ENCODE measurements at places on chromosomes 5 and 9. TPM values are rescaled to one million over a fixed set of nuclear protein-coding genes. Genes with fewer than 3 reads are reported as not detected.
A peak's percentile ranks its signal among the peaks of the same experiment; 100 is the strongest.

Gene DDX4
- polyA plus RNA-seq, result 0.04 TPM

Gene UBE2QL1
- polyA plus RNA-seq, result 1.1 TPM

Gene FOXD4L3
- polyA plus RNA-seq, result 0.10 TPM

Gene PCA3
- polyA plus RNA-seq, result 0.62 TPM

Gene CDH12
- polyA plus RNA-seq, result 6.8 TPM

Gene GMCL2
- polyA plus RNA-seq, result 0.08 TPM

Gene HTR4
- 0.05 TPM for polyA plus RNA-seq

DNA sequence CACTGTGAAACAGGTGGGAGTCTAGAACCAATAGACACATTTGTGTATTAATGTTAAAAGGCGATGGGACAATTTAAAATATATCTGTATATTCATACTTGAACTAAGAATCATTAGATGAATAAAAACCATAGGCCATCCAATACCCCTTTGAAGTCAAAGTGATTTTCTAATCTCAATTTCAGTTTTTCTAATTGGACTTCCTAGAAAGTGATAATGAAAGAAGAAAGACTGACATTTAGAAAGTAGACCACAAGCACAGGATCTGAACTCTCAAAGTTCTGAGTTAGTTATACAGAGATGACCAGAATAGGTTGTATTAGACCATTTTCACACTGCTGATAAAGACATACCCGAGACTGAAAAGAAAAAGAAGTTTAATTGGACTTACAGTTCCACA lies 412.8 kb upstream of the PIK3R1 start:
- DNase-seq, result no peak

GRCh38 chr5:157266286-157267007 lies 524 bp downstream of the CYFIP2 start:
- no peak for DNase-seq

- DNase-seq, result no peak
Measured at GRCh38 chr9:97666907-97667686, 30.0 kb downstream of the XPA start.

DNA sequence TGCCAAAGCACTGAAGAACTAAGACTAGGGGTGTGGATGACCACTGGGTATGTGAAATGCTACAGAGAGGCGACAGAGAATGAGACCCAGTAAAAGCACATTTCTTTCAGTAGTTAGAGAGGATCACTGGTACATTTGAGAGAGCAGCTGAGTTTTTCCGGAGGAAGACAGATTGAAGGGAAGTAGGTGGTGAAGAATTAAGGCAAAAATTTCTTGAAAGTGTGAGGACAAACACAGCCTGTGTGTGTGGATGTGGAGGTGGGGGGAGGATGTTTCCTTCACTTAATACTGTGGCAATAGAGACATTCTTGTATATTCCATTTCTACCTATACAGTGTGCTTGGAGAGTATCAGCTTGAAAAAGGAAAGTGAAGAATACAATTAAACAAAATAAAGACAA lies 871.2 kb upstream of the DMAC1 start:
- DNase-seq, result no peak

GRCh38 chr9:135939351-135940265 lies 21.6 kb downstream of the UBAC1 start:
- DNase-seq, result no peak

DNA sequence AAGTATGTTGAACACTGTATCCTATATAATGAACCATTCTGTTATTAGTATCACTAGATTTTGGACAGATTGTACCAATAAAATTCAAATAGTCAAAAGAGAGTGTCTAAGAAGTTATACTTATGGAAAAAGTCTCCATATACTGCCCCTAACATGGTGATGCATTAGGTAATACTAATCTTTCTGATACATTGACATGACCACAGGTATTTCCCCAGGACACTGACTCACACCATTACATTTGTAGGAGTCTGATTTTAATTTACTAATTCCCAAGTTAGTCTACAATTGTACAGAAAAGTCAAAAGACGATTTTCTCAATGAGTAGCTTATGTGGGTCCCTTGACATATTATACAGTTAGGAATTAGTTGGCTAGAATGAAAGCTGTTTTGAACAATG lies 593.8 kb downstream of the ISL1 start:
- no peak for DNase-seq

- no peak for DNase-seq
Measured at GRCh38 chr5:108545301-108545700, 163.4 kb upstream of the FBXL17 start.

GRCh38 chr9:130536701-130537107 lies 42.7 kb upstream of the FUBP3 start:
- DNase-seq, result no peak

DNA sequence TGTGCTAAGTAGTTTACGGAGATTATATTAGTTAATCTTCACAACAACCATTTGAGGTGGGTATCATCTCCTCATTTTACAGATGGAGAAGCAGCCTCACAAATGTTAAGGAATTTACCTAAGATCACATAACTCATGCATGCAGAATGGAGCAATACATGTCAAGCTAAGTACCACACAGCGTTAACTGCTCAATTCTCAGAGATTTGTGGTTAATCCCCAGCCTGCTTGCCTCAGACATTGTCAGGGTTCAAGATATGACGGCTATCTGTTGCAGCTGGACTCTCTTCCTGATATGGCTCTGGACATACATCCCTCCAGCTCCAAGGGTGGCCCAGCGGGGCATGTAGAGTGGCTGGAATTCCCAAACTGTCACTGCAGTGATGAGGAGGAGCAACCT lies 7.3 kb upstream of the ZNF346 start:
- DNase-seq, result no peak

DNA sequence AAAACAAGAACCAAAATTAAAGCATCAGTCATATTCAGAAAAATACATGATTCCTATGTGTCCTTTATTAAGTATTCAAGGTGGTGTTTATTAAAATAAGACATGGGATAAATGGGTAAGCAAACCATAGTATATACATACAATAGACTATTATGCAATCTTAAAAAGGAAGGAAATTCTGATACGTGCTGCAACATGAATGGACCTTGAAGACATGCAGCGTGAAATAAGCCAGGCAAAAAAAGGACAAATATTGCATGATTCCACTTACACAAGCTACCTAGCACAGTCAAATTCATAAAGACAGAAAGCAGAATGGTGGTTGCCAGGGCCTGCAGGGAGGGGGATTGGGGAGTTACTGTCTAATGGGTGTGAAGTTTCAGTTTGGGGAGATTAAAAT lies 127.7 kb downstream of the DMAC1 start:
- no peak for DNase-seq

DNA sequence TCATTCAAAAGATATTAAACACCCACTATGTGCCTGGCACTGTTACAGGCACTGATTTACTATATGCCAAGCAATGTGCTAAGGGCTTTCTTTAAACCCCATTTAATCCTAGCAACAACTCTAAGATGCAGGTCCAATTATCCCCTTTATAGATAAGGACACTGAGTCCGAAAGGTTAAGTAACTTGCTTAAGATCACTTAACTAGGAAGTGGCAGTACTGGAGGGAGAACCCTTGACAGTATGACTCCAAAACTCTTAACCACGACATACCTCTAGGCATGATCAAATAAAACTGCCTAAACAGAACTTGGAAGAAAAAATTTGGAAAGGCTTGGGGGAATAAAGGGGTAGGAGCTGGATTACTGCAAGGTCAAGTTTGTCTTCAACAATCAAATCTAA lies 1.7 kb downstream of the RAB14 start:
- DNase-seq, result no peak

DNA sequence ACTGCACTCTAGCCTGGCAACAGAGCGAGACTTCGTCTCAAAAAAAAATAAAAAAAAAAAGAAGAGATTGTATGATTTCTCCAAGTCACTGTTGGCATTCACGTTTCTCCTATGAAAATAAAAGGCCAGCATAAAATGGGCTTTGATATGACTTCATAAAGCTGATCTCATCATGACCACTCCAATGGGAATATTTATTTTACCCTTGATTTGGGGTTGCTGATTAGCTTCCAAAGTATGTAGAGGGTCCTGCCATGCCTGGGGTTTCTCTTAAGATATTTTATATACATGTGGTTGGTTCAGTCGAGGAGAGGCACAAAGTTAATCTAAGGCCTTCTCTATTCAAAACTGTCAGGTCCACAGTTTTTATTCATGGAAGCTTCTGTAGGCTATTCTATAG lies 247.0 kb upstream of the TNC start:
- DNase-seq, result no peak

- DNase-seq, result no peak
Measured at GRCh38 chr5:109319351-109319750, 90.4 kb downstream of the PJA2 start.

GRCh38 chr9:131676431-131676972 lies 63.4 kb downstream of the RAPGEF1 start:
- no peak for DNase-seq

GRCh38 chr5:58988938-58989337 lies 406.1 kb downstream of the RAB3C start:
- no peak for DNase-seq

GRCh38 chr5:14326035-14326903 lies 183.1 kb downstream of the TRIO start:
- DNase-seq, result peak; percentile 14

GRCh38 chr5:43730832-43731342 lies 127.9 kb downstream of the NNT start:
- DNase-seq, result no peak

DNA sequence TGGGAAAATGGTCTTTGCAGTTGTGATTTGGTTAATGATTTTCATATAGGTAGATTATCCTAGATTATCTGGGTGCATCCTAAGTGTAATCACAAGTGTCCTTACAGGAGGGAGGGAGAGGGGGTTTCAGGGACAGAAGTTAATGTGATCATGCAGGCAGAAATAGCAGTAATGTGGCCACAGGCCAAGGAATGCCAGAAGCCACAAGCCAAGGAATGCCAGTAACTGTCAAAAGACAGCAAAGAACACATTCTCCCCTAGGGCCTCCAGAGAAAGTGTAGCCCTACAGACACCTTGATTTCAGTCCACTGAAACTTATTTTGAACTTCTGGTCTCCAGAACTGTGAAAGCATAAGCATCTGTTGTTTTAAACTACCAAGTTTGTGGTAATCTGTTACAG lies 2074.5 kb downstream of the MAT2B start:
- DNase-seq, result no peak

GRCh38 chr5:109705596-109705995 lies 15.9 kb downstream of the MAN2A1 start:
- DNase-seq, result no peak

DNA sequence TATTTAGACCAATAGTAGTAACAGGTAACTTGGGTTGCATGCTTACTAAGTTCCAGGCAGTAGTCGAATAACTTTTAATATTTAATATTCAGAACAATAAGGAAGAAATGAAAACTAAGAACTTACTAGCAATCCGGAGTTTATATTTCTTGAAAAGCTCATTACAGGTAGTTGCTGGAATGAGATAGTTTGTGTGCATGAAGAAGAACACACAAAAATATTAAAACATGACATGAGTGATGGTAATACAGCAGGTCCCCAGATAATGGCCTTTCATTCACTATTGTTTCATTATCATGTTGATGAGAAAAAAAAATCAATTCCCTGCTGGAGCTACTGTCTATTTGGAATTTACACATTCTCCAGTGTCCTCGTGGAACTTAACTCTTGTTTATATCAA lies 44.7 kb downstream of the EXOSC2 start:
- DNase-seq, result no peak

- DNase-seq, result no peak
Measured at GRCh38 chr5:179613460-179614071, 9.9 kb downstream of the HNRNPH1 start.

- no peak for DNase-seq
Measured at GRCh38 chr9:137455359-137455991, 3.7 kb downstream of the NSMF start.

GRCh38 chr9:87324613-87325194 lies 173.0 kb upstream of the DAPK1 start:
- peak; percentile 52 for DNase-seq

DNA sequence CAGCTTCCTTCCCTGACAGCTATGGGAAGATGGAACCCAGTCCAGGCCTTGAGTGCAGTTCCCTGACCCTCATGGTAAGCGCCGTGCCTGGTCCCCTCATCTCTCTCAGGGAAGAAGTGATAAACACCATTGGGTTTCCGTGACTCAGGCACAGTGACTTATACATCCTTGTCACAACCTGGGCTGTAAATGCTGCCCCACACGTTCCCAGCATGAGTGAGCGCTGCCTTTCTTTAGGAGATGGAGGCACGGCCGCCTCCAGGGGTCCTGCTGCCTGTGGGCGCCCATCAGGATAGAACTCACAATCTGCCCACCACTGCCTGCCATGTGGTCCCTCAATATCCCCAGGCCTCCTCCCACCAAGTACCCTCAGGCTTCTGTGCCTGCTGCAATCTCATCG lies 8.3 kb upstream of the NKD2 start:
- no peak for DNase-seq

DNA sequence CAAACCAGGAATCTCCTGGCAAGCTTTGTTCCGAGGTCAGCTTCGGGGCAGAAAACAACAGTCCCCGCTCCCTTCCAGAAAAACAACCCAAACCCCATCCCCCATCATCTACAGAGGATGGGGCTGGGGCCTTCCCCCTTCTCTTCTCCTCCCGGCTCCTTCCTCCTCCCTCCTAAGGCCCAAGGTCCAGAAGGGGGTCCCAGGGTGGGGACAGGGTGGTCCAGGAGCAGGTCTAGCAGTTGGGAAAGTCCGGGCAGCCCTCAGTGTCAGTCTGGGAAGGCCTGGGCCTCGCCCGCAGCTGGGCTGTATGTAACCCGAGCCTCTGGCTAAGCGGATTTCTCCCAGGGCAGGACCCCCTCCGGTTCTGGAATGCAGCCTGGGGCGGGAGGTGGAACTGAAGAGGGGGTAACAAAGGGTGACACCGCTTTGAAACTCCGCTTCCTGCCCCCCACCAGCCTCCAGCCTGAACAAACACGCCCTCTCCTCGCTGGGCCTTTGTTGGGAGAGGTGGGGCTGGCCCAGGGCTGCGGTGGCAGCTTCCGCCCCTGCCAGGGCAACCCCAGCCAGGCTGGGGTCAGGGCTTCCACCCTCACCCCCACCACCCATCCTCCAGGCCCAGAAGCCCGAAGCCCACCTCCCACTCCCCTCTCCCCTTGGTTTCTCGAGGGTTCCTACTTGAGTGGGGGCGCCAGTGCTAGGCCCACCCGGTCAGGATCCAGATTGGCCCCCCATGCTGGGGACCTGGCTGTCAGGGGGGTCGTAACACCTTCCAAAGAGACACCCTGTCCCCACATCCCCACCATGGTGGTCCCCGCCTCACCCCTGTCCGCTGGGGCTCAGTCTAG lies 63.5 kb downstream of the C9orf50 start:
- no peak for DNase-seq

All from right renal pelvis (tissue), 4 donors.